ENCODE measurements at places on chromosomes 11 and 22.

- no peak for DNase-seq
Measured at GRCh38 chr11:19101796-19102520, 15.0 kb upstream of the ZDHHC13 start.

DNA sequence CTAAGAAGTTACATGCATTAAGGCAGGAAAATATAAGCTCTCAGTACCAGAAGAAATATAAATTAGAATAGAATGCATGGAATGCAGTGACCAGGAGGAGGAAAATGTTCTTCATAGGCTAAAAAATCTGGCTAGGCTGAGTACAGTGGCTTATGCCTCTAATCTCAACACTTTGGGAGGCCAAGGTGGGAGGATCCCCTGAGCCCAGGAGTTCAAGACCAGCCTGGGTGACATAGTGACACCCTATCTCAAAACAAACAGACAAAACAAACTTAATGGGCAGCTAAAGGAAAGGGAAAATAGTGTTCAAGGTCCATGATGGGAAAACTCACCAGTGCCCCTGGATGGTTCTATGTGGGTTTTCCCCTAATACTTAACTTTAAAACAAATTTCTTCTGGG is 78.3 kb upstream of the RASSF10 start:
- DNase-seq, result no peak

DNA sequence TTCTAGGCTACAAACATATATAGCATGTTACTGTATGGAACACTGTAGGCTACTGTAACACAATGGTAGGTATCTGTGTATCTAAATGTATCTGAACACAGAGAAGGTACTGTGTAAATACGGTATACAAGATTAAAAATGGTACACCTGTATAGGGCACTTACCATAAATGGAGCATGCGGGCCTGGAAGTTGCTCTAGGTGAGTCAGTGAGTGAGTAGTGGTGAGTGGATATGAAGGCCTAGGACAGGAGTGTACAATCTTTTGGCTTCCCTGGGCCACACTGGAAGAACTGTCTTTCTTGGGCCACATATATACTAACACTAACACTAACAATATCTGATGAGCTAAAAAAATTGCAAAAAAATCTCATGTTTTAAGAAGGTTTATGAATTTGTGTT is 21.4 kb downstream of the RNF141 start:
- no peak for DNase-seq

- DNase-seq, result no peak
Measured at GRCh38 chr22:33565580-33565995, 354.7 kb downstream of the LARGE1 start.

DNA sequence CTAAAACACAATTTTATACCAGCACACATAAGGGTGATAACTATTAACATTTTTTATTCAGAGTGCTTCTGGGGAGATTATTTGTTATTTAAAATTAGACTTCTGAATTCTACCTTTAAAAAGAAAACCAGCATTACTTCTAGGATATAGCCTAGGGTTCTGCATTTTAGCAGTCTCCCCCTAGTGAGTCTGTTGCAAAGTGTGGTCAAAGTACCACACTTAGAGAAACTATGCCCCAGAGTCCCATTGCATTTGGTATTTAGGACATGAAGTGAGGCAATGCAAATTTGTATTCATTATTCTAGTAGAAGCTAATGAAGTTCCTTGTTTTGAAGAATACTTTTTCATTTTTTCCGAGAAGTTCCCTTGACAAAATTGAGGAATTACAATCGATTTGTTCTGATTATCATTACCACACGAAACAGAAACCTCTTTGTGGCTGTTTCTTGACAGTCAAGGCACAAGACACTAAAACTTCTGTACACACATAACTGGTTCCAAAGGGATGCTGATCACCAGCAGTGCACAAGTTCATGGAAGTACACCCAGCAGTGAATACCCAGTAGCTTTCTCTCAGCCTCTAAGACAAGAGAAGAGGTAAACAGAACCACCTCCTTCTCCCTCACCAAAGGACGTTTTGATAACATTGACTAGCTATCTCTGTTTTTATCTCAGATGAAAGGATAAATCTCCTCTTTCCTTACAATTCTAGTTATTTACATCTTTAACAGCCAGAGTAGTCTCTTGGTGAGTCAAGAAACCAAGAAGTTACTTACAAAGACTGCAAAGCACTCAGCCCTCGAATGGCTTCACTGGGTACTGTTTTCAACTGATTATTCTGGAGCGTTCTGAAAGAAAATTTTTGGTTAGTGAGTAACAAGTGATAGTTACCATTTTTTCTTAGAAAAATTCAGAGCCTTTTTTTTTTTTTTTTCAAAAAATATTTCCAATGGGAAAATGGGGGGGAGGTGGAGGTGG is 27.6 kb upstream of the CCDC34 start:
- no peak for DNase-seq

- DNase-seq, result no peak
Measured at GRCh38 chr11:120141113-120141767, 3.3 kb upstream of the TRIM29 start.

DNA sequence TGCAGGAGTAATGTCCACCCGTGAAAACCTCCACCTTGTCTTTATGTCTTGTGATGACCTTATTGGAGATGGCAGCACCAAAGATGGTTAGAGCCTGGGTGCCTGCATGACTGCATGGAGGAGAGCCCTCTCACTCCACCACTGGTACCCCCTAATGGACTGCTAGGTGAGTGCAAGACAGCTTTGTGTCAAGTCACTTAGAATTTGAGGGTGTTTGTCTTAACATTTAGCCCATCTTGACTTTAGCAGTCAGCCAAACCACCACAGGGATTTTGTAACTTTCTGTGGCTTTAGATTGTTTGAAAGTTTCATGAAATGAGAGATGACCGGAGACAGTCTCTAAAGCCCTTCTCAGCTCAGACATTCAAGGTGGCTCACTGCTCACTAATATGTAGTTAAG is 232.9 kb upstream of the NCAM1 start:
- DNase-seq, result no peak

DNA sequence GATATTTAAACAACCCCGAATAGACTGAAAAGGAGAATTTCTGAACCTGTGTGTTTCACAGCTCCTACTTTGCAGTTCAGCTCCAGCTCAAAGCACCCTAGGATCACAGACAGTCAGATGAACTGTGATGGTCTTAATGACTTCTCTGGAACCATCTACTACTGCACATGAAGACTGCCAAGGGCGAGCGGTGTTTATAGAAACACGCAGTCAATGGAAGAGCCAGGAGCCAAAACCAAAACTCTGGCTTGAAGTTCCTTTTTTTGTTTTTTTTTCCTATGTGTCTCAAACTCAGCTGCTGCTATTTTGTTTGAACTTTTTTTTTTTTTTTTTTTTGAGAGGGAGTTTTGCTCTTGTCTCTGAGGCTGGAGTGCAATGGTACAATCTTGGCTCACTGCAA is 382.6 kb upstream of the SYN3 start:
- DNase-seq, result no peak

DNA sequence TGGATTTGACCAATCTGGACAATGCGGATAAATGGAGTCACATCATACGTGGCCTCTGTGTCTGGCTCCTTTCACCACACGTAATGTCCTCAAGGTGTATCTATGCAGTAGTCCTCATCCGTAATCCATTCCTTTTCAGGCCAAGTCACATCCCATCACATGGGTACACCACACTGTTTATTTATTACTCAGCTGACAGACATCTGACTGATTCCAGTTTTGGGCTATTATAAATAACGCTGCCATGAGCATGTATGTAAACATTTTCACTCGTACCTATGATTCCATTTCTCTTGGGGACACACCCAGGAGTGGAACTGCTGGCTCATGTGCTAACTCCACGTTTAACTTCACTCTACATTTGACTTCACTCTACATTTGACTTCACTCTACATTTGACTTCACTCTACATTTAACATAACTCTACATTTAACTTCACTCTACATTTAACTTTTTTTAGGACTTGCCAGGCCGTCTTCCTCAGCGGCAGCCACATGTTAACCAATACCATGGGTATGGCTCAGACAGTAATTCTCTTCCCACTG is 52.1 kb downstream of the SHANK2 start:
- no peak for DNase-seq

- DNase-seq, result no peak
Measured at GRCh38 chr22:35409783-35410662, 10.1 kb downstream of the MCM5 start.

DNA sequence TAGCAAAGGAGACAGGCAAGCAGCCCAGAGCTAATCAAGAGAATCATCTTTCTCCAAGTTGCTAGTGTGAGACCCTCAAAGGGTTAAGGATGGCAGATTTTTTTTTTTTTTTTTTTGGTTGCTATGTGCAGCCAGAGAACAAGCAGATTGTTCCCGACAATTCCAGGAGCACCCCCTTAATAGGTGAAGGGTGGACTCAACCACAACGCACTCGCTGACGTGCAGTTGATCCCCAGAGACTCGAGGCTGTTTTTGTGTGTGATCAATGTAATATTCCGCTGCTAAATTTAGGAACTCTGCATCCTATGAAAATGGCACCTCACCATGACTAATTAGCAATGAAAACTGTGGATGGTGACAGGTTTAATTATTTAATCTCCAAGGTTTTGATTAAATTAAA is 789.0 kb downstream of the KCNA4 start:
- DNase-seq, result no peak

DNA sequence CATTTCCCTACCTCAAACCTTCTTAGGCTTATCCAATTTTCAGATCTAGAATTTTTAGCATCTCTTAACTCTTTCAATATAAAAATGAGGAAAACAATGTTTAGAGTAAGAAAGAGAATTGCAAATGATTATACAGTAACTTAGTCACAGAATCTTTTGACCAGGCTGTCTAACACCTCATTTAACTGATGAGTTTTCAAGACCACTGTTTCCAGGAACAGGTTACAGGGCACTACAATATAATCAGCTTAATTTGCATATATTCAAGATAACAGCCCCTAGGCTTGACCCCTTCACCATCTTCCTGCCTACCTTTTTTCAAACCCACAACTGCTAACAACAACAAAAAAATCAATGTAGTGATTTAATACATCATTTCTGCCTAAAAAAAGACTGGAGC is 12.7 kb downstream of the NUMA1 start:
- DNase-seq, result no peak

Measured in fibroblast of the conjunctiva (primary cell).